ENCODE measurements at places on chromosomes 2 and 18.

GRCh38 chr2:212901604-212902275 is 249.7 kb downstream of the IKZF2 start:
- no peak for DNase-seq

GRCh38 chr18:57051657-57052044 is 95.2 kb upstream of the BOD1L2 start:
- DNase-seq = no peak

GRCh38 chr2:201150454-201151020 is 32.4 kb upstream of the CASP10 start:
- no peak for DNase-seq

DNA sequence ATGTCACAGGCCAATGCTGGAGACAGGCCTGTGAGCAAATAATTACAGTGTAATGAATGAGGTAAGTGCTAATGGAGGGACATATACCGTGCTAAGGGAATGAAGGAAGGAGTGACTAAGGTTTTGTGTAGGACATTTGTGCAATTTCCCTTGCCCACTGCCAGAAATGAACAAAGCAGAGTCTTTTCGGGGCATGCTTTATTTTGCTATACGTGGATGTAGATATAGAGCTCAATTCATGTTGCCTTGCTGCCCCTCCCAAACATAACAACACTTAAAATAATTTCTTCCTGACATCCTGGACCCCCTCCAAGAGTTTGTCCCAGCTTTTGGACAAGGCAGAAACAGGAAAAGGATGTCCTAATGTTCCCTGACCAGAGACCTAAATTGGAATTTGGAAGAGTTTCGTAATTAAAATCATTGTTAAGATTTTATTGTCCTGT is 23.7 kb upstream of the CD28 start:
- no peak for DNase-seq

- no peak for DNase-seq
Measured at GRCh38 chr2:154133823-154134222, 262.1 kb downstream of the GALNT13 start.

DNA sequence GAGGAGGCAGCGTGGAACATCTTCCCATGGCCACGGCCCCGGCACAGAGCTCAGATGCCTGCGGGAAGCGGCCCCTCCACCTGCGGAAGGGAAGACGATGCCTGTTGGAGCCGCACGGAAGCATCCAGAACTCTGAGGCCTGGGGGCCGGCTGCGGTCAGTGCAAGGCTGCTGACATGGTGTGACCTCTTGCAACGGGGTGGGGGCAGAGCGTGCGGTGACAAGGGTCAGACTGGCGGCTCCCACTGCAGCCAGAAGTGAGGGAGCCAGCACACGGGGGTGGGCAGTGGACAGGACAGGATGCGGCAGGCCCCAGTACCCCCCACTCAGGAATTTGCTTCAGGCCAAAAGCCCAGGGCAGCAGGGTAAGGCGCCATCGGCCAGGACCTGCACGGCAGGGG is 48.8 kb downstream of the SLC66A2 start:
- no peak for DNase-seq

DNA sequence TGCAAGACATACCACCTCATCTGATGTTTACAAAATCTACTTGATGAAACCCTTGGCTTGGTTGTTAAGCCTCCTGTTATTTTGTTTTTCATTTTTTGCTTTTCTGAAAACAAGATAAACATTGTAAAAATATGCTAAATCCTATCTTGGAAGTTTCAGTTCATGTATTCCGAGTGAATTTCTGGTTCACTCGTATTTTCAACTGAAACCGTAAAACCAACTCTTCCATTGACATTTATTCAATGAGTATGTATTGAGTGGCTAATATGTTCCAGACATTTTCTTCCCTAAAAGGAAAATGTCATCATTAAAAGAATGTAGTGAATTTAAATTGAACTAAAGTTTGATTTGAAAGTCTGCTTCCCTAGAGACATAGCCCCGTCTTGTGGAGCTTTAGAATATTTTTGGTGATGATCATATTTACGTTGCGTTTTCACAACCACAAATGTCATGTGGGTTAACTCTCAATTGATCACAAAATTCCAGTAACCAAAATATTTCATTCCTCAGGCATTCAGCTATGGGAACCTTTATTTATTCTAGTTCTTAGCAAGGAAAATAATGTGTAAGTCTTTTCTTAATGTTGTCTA is 204.2 kb downstream of the MBD2 start:
- no peak for DNase-seq

DNA sequence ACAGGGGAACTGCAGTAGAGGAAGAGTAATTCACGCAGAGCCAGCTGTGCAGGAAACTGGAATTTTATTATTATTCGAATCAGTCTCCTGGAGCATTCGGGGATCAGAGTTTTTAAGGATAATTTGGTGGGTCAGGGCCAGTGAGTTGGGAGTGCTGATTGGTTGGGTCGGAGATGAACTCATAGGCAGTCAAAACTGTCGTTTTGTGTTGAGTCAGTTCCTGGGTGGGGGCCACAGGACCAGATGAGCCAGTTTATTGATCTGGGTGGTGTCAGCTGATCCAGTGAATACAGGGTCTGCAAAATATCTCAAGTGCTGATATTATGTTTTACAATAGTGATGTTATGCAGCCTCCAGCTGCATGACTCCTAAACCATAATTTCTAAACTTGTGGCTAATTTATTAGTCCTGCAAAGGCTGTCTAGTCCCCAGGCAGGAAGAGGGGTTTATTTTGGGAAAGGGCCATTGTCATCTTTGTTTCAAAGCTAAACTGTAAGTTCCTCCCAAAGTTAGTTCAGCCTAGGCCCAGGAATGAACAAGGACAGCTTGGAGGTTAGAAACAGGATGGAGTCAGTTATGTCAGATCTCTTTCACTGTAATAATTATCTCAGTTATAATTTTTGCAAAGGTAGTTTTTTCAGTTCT is 67.0 kb downstream of the ASAP2 start:
- DNase-seq = no peak

DNA sequence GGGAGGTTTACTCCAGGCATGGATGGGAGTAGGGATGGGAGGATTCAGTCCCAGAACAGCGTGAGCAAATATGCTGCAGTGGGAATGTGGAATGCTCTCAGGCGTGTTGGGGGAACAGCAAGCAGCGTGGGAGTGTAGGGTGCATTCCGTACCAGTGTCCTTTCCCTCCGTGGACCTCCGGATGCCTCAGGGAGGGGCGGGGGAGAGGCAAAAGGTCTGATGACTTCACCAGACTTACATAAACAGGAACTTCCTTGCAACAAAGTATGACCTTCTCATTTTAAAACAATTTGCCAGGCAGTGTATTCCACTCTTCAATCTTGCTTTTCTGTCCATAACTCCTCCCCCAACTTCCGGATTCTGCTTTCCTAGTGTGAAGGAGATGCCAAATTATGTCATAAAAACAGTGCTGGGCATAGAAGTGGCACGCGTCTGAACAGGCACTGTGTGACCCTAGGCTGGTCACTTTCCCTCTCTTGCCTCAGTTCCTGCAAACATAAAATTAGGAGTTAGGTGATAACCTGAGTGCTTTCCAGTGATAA is 36.9 kb downstream of the RPL37A start:
- no peak for DNase-seq

GRCh38 chr18:25455159-25455558 is 103.2 kb upstream of the ZNF521 start:
- DNase-seq = no peak

DNA sequence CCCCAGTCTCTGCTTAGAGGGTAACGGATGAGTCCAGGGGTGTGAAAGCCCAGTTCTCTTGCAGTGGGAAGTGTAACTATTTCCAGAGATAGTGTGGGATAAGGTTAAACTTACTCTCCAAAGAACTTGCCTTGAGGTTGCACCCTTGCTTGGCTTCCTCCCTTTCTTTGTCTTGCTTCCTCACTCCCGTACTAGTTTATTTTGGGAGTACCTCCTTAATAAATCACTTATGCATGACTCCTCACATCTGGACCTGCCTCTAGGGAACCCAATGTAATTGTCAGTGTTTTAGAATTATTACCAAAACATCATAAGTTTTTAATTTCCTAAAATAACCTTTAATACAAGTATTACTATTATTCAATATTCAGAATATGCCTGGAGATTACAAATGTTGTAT is 35.2 kb downstream of the CPO start:
- no peak for DNase-seq

GRCh38 chr2:160753960-160754359 is 260.4 kb upstream of the RBMS1 start:
- no peak for DNase-seq

DNA sequence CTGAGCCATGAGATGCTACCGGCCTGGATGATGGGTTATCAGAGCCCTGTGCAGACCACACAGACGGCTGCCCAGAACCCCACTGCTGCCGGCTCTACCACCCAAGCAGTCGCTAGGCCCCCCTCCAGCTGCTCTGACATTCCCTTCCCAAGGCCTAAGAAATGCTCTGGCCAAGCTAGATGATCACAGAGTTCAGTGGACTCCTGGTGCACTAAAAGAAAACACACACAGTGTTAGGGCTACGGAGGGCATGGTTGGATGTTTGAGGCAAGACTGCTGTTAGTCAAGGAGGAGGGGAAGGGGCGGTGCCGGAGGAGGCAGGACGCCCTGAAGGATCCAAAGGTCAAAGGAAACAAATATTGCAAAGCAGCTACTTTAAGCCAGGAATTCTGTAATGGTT is 174.5 kb downstream of the MYCN start:
- DNase-seq = no peak

DNA sequence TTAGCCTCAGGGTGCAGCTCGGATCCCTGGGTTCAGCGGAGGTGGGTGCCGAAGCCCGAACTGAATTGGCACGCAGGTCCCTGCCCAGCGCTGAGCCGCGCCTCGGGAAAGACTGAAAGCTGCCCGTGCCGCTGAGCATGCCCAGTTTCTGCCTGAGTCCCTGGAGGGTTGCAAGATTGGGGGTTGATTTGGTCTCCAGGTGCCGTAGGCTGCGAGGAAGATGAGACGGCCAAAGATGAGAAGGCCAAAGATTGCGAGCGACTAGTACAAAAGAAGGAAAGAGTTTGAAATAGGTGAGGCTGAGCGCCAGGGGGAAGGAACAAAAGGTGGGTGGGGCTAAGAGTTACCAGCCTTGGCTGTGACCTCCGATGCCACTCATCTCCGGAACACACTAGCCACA is 852 bp upstream of the KCNH7 start:
- DNase-seq = no peak

DNA sequence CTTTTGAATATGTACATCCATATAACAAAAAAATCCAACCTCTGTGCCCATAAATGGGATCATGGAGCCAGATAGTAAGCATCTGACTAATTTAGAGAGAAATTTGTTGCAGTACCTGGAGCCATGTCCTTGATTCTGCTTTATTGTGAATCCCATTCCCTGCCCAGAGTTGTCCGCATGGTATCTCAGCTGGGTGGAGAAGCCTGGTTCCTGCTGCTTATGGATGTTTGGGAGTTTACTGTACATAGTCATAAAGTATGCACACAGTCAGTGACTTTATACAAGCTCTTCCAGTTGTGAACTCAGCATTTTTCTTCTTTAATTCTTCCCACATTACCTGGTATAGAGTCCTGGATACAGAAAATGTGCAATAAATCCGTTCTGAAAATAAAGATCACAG is 346.0 kb downstream of the FIGN start:
- DNase-seq = no peak

DNA sequence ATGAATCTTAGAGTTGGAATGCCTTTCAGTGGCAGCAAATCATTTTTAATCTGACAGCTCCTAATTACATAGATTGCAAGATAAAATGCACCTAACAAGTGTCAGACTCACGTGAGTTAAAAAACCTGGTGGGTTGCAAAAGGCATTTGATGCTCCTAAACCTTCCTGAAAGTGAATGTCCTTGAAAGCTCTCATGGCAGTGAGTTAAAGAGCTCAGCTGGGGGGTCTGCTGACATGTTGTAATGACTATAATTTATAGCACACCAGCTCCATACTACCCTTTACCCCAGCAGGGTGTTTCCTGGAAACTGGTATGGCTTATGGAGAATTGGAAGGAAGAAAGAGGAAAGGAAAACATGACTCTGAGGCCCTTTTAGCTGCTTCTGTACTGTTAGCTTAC is 91.9 kb upstream of the CAVIN2 start:
- no peak for DNase-seq

DNA sequence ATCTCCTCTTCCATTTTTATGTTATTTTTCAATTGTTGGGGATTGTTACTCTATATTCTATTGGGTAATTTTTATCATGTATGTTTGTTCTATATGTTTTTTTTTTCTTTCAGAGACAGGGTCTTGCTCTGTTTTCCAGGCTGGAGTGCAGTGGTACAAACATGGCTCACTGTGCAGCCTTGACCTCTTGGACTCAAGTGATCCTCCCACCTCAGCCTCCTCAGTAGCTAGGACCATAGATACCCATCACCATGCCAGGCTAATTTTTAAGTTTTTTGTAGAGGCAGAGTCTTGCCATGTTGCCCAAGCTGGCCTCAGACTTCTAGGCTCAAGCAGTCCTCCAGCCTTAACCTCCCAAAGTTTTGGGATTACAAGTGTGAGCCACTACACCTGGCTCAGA is 88.7 kb downstream of the TTC27 start:
- no peak for DNase-seq

DNA sequence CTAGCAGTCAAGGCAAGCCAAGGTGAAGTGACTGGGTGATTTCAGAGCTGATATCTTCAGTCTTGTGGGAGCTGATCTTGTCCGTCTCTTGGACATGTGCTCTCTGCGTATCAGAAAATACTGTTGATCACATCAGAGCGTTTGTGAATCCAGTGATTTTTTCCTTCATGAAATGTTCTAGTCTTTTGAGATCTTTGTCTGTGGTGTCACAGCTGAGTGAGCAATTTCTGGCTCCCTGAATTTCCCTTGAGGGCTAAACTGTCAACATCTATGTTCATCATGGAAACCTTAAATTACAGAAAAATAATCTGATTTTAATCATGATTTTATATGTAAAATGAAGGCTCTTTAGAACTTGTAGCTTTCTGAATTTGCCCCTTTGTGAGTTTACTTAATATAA is 432.0 kb downstream of the CCDC85A start:
- DNase-seq = no peak

- DNase-seq = peak; percentile 39
Measured at GRCh38 chr18:58038063-58038462, 6.0 kb upstream of the NEDD4L start.

GRCh38 chr2:48205137-48205798 is 299.0 kb upstream of the FBXO11 start:
- peak; percentile 100 for DNase-seq

Measured in pons (tissue), 1 donor.